Stimulated activated CD4-positive, alpha-beta T cell treated with anti-CD3 and anti-CD28 coated beads, Interleukin-15, amount 100 ng/mL, for 1 hour (primary cell): ENCODE measurements at places on chromosomes 13 and 19.
A peak's percentile ranks its signal among the peaks of the same experiment; 100 is the strongest.

- DNase-seq: no peak
Observed at GRCh38 chr13:40974460-40975407, 44.4 kb downstream of the ELF1 start.

DNA sequence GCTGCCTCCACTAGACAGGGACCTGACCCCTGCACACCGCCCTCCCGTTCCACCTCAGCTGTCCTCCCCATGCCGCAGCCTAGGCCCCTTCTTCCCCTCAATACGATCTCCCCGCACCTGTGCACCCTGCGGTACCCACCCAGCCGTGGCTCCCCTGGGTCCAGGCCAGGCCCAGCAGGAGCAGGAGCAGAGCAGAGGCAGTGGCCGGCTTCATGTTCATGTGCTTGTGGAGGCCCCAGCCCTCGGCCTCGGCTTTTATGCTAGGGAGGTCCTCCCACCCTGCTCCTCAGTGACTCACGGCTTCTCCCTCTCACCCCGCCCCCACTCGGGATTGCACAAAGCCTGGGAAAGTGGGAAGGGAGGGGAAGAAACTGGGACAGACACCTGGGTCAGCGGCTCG is 11.4 kb upstream of the KRTDAP start:
- DNase-seq: no peak

DNA sequence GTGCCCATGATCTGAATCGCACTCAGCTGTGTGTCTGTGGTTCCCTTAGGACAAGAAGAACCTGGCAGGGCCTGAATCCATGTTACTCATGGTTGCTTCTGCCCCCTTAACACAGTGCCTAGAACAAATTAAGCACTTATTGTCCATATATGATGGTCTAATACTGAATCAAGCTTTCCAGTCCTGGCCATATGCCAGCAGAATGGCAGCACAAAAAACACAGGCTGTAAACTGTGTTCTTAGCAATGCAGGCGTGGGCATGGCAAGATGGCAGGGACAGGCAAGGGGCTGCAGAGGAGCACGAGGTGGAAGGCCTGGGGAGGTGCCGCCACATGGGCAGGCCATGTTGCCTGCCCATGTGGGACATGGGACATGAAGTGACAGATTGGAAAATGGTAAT is 68.2 kb downstream of the LATS2 start:
- DNase-seq: no peak

- DNase-seq: no peak
Observed at GRCh38 chr19:20103091-20103740, 25.4 kb downstream of the ZNF90 start.

DNA sequence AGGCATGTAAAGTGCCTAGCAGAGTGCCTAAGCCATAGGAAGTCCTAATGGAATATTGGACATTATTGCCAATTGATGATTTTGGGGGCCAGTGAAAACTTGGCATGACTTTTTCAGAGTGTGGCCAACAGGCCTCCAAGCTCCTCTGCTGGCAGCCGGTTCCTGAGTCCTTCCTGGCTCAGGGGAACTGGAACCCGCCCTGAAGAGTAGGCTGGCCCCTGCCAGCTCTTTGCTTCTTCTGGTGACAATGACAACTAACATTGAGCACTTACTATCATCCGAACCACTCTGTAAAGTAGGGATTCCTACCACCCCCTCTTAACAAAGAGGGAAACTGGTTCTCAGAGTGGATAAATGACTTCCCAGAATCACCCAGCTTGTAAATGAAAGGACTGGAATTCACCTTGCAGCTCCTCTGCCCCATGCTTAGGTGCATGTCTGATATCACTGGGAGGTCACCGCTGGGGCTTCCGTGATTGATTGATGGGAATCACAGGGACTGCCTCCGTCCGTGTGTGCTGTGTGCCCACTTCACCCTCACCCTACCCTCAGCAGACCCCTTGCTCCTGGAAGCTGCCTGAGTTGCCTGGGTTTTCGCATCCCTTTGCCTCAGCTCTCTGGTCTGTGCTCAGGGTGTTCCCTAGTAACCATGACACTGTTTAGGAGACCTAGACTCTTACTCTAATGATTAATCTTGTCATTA is 50.6 kb downstream of the TNFRSF19 start:
- DNase-seq: no peak

DNA sequence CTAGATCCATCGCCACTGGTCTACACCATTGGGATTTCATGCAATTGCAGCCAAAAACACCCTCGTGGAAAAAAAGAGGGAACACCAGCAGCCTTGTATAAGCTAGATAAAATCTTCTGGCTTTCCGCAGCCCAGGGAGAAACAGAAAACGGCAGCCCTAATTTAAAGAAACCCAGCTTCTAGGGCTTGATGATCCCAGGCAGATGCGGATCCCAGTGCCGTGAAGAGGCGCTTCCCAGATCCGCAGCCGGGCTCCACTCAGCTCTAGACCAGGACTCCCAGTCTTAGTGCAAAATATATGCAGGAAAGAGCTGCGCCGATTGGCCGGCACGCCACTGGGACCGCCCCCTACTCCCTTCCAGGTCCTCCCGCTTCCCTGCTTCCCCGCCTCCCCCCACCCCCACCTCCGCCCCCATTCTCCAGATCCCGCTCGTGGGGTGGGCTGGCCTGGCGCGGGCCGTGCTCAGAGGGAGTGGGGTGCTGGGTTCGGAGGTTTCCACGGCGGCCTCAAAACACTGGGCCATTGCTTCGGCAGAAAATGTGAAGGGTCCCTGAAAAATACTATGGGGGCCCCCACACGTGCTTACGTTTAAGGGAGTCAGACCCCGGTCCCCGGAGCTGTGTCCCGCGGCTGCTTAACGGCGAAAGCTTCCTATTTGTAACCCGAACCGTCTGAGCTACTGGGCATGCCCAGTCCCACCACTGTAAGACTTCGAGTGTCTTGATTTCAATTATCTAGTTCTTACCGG is 63.1 kb downstream of the SERP2 start:
- peak; percentile 14 for DNase-seq

- no peak for DNase-seq
Observed at GRCh38 chr13:61900033-61900432, 484.4 kb upstream of the PCDH20 start.

DNA sequence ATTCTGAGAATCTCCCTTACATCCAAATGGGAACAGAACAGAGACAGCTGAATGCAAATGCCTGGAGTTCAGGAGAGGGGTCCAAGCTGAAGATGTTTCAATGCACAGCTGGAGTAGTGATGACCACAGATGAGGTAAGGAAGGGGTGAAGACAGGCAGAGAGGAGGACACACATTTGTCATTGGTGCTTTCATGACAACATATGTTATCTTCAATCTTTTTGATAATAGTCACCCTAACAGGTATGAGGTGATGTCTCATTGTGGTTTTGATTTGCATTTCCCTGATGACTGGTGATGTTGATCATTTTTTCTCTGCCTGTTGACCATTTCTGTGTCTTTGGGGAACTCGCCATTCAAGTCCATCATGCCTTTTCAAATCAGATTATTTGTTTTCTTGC is 19.2 kb downstream of the SIGLEC7 start:
- no peak for DNase-seq

DNA sequence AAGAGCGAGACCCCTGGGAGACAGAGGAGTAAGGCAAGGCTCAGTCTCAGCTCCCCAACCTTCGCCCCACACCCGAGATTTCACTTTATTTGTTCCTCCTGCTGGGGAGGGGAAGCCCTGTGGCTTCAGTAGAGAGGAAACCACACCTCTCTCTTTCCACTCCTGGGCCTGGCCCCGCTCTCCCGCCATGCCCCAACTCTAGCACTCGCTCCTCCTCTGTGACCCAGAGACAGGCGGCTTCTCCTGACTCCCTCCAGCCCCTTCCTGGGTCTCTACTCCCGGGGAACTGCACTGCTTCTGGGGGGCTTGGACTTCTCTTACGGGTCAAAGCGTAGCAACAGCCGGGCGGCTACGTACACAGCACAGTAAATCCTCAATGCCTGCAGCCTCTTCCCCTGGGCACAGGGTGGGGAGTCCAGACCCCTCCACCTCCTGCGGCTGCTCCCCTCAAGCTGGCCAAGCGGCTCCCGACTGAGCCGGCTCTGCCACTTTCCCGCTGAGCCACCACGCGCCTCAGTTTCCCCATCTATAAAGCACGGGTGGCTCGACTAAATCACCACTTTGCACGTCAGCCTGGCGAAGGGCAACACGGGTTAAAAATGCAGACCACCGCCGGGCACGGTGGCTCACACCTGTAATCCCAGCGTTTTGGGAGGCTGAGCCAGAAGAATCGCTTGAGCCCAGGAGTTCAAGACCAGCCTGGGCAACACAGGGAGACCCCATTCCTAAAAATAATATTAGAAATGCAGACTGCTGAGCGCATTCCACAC is 1.4 kb downstream of the RNF126 start:
- DNase-seq: peak; percentile 33

- DNase-seq: no peak
Observed at GRCh38 chr13:67372868-67373464, 142.8 kb upstream of the PCDH9 start.

- no peak for DNase-seq
Observed at GRCh38 chr13:109667056-109667455, 119.3 kb downstream of the IRS2 start.

- no peak for DNase-seq
Observed at GRCh38 chr13:111852725-111853518, 214.0 kb upstream of the SOX1 start.
